ENCODE measurements at places on chromosomes 5 and 9.
A peak's percentile ranks its signal among the peaks of the same experiment; 100 is the strongest.

- DNase-seq: no peak
These were observed 83.3 kb downstream of the ZNF354C start for GRCh38 chr5:179143446-179143845.

- no peak for DNase-seq
These were observed 43.0 kb upstream of the ELOVL7 start for GRCh38 chr5:60887096-60887495.

DNA sequence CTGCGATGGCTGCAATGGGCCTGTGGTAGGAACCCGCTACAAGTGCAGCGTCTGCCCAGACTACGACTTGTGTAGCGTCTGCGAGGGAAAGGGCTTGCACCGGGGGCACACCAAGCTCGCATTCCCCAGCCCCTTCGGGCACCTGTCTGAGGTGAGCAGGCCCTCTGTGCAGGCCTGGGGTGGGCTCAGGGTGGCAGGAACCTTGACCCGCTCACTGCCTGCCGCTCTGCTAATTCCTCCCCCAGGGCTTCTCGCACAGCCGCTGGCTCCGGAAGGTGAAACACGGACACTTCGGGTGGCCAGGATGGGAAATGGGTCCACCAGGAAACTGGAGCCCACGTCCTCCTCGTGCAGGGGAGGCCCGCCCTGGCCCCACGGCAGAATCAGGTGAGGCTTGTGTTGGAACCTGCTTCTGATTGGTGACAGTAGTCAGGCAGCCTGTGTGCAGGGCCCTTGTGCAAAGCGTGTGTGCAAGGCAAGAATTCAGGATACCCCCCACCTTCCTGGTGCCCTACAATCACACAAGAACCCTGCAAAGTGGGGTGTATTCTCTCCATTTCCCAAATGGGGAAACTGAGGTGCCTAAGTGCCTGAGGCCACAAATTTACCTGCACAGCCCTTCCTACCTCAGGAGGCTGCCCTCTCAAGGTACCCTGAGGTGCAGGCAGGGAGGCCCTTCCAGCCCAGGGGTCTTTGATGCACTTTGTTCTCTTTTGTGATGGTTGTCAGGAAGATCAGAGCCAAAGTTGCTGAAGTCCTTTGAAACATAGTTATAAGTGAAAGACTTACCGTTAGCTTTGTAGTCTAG lies 3.4 kb downstream of the SQSTM1 start:
- no peak for DNase-seq

- no peak for DNase-seq
These were observed 114.5 kb upstream of the SPRY4 start for GRCh38 chr5:142439207-142439860.

DNA sequence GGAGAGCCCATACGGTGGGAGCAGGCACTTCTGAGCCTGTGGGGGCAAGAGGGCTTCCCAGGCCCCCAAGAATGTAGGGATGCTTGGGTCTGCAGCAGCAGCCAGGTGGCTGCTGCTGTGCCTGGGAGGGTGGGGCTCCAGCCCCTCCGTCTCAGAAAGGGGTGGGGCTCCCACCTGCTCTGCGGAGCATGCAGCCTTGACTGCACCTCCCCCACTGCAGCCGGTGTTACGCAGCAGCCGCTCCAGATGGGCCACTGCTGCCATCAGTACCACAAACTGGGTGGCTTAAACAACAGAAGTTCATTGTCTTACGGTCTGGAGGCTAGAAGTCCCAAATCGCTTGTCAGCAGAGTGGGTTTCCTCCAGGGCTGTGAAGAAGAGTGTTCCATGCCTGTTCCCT lies 365.5 kb downstream of the TMEM38B start:
- DNase-seq: no peak

- DNase-seq: no peak
These were observed 851 bp upstream of the EEIG1 start for GRCh38 chr9:127981559-127982121.

DNA sequence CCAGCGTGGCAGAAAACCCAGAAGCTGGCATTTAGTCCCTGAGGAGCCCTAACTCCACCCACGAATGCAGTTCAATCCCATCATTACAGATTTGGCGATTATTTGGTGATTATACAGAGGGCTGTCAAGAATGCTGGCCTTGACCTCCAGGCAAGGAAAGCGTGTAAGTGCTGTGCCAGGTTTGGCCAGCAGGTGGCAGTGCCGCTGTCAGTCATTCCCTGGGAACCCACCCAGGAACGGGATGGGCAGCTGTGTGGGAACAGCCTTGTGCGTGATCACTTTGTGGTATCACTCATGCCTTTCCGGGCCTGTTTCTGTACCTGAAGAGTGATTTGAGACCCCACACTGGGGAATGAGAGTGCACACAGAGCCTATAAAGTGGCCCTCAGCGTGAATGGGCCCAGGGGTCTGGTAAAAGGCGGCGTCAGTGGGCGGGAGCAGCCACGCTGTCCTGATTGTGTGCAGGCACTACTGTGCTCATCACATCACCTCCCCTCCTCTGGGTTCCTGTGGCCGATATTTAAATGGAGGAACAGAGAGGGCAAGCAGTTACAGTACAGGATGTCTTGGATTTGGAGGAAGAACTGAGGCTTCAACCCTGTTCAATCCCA lies 215.6 kb downstream of the ROR2 start:
- peak; percentile 63 for DNase-seq

GRCh38 chr9:96080364-96080763 lies 204.9 kb downstream of the ERCC6L2 start:
- no peak for DNase-seq

DNA sequence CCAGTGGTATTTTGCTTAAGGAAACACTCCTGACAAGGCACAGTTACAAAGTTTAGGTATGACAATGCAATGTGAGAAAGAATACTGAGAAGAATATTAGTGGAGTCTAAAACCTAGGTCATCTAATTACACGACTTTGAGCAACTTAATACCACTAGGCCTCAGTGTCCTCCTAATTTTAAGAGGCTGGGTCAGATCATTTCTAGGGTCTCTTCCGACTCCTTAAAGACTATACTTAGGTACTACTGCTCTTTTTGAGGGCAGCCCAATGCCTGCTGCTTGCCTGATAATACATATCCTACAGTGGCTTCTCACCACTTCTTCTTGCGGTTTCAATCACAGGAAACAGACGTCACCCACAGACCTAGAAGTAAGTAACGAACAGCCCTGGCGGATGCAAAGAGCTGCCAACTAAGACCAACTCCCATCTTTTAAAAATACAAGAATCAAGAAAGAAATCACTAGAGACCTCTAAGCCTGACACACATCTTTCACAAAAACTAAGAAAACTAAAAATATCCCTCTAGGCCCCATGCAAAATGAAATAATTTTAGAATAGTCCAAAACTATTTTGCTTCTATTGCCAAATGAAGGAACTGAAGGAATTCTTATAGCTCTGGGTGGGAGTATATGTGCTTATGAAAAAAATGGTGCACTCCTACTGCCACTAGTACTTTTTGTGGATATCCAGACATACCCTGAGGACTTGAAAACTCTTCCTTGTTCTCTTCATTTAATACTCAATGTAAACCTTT lies 13.1 kb downstream of the DIAPH1 start:
- DNase-seq: peak; percentile 20

GRCh38 chr9:84573083-84573482 lies 96.4 kb upstream of the NTRK2 start:
- no peak for DNase-seq

DNA sequence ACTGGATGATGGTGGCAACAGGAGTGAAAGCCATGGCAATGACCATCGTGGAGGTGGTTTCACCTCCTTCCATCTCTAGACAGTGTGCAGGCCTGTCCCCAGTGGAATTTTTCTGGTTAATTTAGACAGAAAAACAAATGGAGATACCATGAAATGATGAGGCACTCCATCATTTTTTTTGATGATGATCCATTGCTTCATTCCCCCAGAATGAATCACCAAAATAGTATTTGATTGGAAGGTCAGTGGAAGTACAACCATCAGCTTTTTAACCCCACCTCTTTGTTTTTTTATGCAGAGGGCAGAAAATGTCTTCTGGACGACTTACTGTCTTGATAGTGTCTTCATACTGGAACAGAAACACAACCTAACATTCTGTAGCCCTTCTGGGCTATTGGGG lies 42.6 kb upstream of the ADRA1B start:
- no peak for DNase-seq

GRCh38 chr9:112061152-112061740 lies 113.9 kb downstream of the SUSD1 start:
- peak; percentile 46 for DNase-seq

DNA sequence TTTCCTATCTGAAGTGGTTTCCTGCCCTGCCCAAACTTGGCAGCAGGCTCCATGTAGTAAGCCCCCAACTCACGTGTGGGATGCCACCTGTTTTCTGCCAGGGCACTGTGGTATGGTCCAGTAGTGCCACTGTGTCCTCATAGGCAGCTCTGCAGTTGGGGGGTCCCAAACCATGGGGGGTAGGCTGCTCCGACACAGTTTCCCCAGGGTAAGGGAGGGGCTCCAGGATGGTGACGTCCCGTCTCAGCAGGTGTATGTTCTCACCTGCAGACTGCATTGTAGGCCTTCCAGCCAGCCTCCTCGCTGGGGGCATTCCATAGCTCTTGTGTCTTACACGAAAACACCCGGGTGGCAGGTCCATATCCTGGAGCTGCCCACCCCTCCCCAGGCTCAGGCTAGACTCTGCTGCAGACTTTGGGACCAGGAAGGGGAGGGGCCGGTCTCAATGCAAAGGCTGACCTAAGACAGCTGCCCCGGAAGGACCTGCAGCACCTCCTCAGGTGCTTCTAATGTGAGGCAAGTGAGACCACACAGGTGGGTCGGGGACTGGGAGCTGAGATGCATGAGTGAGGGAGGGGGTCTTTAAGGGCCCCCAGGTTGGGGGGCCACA lies 330.5 kb upstream of the IRX4 start:
- no peak for DNase-seq

- no peak for DNase-seq
These were observed 133.8 kb downstream of the BARX1 start for GRCh38 chr9:93821307-93821703.

DNA sequence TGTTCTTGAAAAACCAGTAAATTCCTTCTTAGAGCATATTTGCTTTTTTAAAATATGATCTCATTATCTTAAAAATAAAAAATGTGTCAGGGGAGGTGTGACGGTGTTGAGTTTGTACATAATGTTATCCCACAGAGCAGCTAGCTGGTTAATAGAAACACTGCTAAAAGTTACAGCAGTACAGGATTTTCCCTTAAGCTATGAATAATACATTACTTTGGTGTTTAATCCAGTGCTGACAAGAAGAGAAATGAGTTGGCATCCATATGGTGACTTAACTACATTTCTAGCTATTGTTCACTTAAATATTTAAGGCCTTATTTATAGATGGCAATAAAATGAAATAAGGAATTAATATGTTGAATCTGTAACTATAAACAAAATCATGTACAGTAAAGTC lies 883.1 kb downstream of the CDH18 start:
- DNase-seq: no peak

GRCh38 chr5:80282054-80282453 lies 26.2 kb upstream of the SERINC5 start:
- no peak for DNase-seq

GRCh38 chr9:37198039-37198729 lies 77.8 kb downstream of the ZCCHC7 start:
- DNase-seq: no peak

Measured in GM12891 (cell line).